ENCODE measurements at places on chromosomes 6 and 20.

DNA sequence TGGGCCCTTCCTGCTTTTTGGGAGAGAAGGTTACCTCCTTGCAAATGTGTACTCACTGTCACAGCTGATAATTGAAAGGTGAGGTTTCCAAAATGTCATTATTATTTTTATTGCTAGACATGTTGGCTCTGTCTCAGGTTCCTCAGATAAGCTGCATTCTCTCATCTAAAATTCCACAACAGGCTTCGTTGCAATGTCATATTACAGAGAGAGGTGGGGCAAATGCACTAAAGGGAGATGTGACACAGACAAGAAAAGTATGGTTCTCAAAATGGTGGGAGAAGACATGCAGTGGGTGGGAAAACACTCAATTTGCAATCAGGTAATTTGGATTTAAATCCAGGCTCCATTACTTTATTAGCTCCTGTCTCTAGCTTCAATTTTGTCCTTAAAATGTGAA is 256.4 kb upstream of the POU3F2 start:
- no peak for DNase-seq

DNA sequence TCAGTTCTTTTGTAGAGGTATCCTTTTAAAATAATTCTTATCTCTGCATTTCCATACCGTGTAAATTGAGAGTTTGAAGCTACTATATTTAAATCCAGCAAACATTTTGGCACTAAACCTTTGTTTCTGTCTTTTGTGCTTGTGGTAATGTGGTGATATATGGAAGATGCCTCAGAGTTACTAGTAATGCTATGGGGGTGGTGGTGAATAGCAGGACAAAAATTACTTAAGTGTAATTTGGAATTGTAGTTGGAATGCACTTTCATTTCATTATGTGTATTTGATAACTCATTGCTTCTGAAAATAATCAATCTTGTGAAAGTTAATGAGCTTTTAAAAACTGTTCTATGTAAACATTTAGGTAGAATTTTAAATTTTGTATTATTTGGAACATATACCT is 404.5 kb downstream of the PHF3 start:
- no peak for DNase-seq

DNA sequence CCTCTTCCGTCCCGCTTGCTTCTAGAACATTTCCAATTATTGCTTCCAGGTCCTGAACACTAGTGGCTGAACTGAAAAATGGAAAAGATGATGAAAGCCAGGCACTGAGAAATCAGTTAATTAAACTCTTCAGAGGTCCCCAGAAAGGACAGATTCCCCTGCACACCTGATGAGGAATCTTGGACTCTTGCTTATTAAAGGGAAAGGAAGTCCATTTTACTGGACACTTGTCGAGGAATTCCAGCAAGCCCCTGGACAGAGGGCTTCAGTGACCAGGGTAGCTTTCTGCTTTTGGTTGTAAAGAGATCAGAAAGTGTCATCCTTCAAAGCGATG is 47.8 kb upstream of the CDYL start:
- no peak for DNase-seq

GRCh38 chr20:10504994-10505730 is 70.1 kb downstream of the SLX4IP start:
- no peak for DNase-seq

- DNase-seq, result no peak
These were observed 68.6 kb upstream of the FBXL4 start for GRCh38 chr6:99016355-99016754.

- DNase-seq, result no peak
These were observed 338.7 kb downstream of the HTR1B start for GRCh38 chr6:77124604-77125003.

GRCh38 chr20:19642860-19643259 is 115.2 kb upstream of the RIN2 start:
- no peak for DNase-seq

DNA sequence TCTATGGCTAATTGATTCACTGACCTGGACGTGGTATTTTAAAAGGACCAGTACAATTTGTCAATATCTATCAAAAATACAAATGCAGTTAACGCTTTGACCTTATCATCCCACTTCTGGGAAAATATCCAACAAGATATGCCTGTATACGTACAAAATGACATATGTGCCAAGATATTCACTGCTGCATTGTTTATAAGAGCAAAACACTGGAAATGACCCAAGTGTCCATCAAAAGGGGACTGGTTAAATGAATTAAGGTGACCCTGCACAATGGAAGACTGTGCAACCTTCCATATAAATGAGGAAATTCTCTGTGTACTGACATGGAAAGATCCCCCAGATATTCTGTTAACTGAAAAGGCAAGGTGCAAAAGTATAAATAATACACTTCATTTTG is 13.9 kb downstream of the TRAM2 start:
- no peak for DNase-seq

GRCh38 chr6:11744753-11745152 is 33.9 kb downstream of the ADTRP start:
- no peak for DNase-seq

All from HuH-7 (cell line).